NCI-H1930 (cell line): ENCODE measurements at places on chromosomes 4 and X.

- DNase-seq: no peak
Observed at GRCh38 chrX:99073551-99073950, 1336.5 kb downstream of the PCDH19 start.

DNA sequence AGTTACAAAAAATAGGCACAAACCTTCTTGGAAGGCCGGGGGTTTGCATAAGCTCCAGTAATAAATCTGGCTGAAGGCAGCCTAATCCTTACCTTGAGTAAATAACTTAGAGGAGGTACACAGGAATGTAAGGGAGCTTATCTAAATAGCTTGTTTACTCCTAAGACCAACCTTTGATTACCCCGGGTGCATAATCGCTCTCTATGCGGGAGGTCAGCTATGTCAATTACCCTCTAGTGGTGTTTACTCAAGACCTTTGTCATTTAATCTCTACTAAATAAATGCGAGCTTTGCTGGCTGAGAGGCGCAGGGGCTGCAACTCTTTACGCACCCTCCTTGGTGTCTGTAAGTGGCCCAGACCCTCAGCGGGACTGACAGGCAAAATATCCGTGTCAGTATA is 50.2 kb upstream of the MAP9 start:
- no peak for DNase-seq

GRCh38 chr4:38669208-38669607 is 5.2 kb downstream of the KLF3 start:
- no peak for DNase-seq

DNA sequence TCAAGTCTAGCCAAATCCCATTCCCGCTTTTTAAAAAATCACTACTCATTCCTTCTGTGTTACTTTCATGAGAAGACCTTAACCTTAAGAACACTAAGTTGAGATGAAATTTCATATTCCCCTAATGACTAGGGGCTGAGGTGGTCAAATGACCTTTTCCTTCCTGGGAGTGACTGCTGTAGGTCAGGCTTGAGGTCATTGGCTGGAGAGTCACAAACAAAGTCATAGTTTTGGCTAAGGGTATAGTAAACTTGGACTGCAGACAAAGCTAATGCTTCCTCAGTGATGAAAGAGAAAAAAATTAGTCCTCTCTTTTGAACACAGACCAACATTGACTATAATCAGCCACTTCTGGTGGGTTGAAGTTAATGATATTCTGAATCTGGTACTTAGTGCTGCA is 16.0 kb upstream of the FGF2 start:
- DNase-seq: no peak

- no peak for DNase-seq
Observed at GRCh38 chr4:48804584-48805301, 24.7 kb upstream of the FRYL start.

GRCh38 chrX:45145492-45146215 is 55.0 kb downstream of the DIPK2B start:
- no peak for DNase-seq

- no peak for DNase-seq
Observed at GRCh38 chrX:65671286-65671685, 3.8 kb downstream of the MSN start.

DNA sequence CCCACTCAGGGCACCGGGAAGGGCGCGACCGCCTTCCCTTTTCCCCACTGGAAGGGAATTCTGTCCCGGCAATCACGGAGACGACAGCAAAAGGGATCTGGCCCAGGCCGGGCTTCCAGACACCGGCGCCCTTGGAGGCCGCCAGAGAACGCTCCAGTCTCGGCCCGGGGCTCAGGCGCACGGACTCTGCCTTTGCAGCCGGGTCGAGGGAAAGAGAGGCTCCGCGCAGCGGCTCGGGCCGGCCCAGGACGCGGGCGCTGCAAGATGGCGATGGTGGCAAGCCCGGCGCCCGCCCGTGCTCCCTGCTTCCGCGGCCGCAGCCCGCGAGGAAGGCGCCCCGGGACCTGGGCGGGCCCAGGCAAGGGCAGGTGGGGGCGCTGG is 1.1 kb downstream of the CTBP1 start:
- DNase-seq: no peak

- no peak for DNase-seq
Observed at GRCh38 chrX:148923631-148924030, 423.2 kb downstream of the AFF2 start.

GRCh38 chrX:11764602-11765067 is 6.6 kb downstream of the MSL3 start:
- no peak for DNase-seq
